ENCODE measurements at places on chromosomes 6 and 20.

- no peak for DNase-seq
Measured at GRCh38 chr20:10777710-10778109, 103.9 kb upstream of the JAG1 start.

- no peak for DNase-seq
Measured at GRCh38 chr20:3751305-3751674, 16.3 kb downstream of the ADISSP start.

GRCh38 chr6:37524025-37524969, 24.6 kb upstream of the CCDC167 start:
- DNase-seq, result peak; percentile 85

DNA sequence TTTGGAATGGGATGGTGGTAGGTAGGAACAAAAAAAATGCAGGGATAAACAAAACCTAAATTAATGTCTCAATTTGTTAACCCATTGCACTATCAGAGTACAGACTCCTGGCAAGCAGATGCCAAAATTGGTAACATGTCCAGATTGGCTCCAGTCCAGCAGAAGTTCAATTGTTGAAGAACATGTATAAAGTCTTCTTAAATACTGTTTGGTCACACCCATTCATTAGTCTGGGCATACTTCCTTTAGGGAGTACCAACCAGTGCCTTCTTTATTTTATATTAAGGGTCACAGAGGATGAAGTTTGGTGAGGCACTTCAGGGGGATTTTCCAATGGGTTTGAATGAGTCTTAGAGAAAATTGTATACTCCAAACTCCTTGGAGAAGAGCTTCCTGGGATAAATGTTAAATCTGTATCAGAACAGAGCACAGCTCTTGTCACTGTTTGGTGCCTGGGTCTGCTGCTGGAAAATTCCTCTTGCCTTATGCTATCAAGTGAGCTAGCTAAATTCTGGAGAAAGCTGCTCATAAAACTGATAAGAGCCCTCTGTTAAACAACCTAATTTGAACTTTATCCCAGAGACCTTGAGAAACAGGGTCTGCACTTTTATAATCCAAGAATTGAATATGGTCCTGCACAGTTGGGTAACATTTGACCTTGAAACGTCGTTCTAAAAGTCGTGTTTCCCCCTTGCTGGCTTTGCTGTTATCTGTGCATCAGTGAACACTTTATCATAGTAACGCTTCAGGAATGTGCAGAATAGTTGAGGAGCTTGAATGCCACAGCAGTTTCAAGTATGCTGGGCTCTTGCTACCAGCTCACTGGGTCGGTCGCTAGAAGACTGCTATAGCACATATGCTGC, 334.1 kb upstream of the CITED2 start:
- DNase-seq, result peak; percentile 61

- DNase-seq, result no peak
Measured at GRCh38 chr6:85496009-85496579, 46.2 kb downstream of the NT5E start.

DNA sequence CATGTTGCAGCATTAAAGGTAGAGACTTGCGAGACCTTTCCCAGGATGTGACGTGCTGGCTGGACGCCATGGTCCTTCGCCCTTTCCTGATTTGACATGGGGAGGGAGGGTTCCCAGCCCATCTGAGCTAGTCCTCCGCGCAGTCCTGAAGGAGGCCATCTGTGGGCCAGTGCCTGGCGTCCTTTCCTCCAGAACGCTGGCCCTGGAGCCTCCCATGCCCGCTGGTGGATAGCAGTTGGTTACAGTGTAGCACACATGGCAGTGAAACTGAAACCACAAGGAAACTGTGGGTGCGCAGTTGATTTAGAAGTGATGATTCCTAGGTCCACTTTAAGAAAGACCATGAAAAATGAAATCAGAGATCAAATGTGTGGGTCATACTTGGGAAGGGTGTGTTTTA, 193.7 kb downstream of the CDH4 start:
- DNase-seq, result no peak

DNA sequence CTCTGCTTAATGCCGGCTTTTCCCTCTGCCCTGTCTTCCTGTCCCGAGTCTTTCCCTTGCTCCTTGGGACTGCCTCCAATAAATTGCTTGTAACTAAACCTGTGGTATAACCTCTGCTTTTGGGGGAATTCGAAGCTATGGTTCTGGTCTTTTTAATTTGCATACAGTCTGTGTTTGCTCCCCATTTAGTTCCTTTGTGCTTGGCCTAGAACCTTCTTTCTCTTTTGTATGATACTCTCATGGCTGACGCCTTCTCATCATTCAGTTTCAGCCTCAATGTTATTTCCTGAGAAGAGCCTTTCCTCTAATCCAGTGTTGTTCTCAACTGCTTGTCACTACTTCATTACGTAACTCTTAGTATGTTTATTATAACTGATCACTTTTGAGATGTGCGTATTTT, 248.0 kb downstream of the PHF3 start:
- DNase-seq, result no peak

GRCh38 chr6:53918854-53919510, 124.2 kb downstream of the LRRC1 start:
- DNase-seq, result no peak

DNA sequence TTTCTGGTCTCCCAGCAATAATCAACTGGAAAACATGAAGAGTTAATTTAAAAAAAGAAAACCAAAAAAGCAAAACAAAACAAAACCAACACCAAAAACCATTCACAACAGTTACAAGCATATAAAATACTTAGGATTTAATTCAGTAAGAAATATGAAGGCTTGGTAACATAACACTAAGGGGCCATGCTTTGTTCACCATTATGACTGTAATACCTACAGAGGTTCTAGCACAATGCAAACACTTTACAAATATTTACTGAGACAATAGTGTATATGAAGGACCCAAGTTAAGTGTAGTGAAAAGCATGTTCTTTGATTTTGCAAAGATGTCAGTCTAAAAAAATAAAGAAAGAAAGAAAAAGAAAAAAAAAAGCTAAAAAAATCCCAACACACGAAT, 109.8 kb upstream of the EMILIN3 start:
- DNase-seq, result no peak

GRCh38 chr20:38982291-38982690, 20.1 kb downstream of the DHX35 start:
- DNase-seq, result no peak

Data from endothelial cell of umbilical vein (primary cell).